ENCODE measurements at places on chromosomes 11 and 22.

DNA sequence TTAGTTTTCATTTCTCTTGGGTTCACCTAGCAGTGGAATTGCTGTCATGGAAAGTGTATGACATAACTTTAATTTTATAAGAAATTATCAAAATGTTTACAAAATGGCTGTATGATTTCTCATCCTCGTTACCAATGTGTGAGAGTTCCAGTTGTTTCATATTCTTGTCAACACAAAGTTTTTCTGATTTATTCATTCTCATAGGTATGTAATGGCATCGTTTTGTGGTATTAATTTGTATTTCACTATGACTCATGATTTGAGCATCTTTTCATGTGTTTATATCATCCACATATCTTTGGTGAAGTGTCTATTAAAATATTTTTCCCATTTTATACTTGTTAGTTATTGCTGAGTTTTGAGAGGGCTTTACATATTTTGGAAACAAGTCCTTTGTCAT, 5.5 kb downstream of the FAM111B start:
- no peak for DNase-seq

- DNase-seq = no peak
These were observed 264.4 kb downstream of the CTTN start for GRCh38 chr11:70662691-70663098.

DNA sequence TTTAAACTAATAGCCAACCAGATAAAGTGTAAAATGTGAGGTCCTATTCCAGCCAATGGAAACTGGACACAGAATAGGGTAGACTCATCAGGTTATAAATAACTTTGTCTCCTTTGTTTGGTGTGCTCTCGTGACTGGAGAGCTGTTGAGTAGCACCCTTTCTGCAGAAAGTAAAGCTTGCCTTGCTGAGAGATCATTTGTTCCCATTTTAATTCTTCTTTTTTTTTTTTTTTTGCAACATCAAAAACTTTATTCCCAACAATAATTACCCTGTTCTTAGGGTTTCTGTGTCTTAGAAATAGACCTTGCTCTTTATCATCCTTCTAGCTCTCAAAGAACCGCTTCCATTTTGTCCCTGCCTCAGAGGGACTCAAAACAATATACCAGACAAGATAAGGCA, 220.4 kb downstream of the FAM76B start:
- DNase-seq = no peak

DNA sequence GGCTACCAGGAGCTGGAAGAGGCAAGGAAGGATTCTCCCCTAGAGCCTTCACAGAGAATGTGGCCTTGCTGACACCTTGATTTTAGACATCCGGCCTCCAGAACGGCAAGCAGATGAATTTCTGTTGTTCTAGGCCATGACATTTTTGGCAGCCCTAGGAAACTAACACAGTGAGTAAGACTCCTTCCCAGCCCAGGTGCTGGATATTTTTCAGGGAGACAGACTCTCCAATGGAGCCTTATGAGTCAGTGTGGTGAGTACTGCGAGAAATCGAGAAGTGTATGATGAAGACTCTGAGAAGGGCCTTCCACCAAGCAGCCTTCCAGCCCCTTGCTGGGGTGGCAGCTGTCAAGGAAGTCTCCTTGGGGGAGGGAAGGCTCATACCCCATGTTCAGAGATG, 114.4 kb downstream of the OSBP2 start:
- DNase-seq = no peak

- DNase-seq = no peak
These were observed 19.1 kb upstream of the ROBO3 start for GRCh38 chr11:124846070-124846673.

- peak; percentile 72 for DNase-seq
These were observed 121.2 kb downstream of the PDE3B start for GRCh38 chr11:14764579-14765527.

GRCh38 chr11:17012712-17013547, 1.3 kb downstream of the PLEKHA7 start:
- no peak for DNase-seq

DNA sequence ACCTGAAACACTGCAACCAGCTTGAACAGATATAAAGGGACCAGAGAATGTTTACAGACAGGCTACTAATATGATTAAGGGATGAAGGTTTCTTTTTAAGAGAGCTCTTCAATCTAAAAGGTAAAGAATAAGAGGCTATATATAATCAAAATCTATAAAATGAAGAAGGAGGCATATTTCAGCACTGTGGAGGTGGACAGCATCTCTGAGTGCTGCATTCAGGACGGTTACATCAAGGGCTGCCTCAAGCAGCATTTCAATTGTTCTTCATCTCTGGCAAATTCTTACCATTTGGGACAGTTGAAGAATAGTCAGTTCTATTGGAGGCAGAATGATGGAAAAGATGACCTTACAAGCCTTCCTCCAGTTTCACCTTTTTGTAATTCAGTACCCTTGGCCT, 139.6 kb upstream of the LMO1 start:
- no peak for DNase-seq

GRCh38 chr11:130070846-130071200, 1.1 kb downstream of the APLP2 start:
- no peak for DNase-seq

DNA sequence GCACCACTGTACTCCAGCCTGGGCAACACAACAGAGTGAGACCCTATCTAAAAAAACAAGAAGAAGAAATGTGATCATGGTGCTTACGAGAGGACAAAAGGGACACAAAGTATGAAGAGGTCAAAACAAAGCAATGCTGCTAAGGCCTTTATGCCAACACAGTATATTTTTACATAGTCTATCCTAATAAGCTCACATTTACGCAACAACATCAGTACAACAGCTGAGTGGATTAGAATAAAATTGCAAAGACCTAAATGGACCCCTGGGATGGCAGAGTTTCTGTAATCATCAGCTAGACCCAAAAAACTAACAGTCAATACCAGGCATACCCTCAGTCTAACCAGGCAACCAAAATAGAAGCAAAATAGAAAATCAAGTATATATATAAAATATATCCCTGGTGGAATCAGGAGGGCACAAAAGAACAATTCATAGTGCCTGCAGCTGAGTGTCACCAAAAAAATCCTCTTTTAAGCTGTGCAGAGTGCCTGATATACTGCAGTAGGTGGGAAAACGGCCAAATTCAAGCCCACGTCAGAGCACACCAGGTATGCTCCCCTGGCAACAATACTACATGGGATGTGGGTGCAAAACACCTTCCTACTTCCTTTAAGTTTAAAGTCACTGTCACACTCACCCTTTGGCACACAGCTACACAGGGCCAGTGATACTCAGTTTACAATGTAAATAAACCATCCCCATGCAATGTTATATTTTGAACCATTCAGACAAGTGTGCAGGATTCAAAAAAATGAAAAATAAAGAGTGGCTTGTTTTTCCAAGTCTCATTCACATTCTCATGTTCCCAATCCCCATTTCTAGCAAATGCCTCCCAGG, 57.8 kb downstream of the RBFOX2 start:
- no peak for DNase-seq

DNA sequence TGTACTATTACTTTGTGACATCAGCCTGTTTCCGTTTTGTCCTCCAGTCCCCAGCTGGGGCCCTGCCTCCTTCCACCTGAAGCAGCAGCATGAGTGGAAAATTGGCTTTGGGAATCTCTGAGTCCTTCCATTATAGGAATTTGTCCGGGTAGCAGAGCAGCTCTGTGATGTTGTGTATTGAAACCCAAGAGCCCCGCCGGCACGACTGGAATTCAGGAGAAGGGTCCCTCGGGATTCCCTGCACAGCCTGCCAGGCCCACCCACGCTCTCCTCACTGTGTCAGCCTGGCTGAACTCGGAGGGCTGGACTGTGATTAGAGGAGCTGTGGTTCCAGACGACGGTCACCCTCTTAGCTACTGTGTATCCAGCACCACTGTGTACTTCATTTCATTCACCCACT, 18.8 kb upstream of the TSPAN18 start:
- DNase-seq = no peak

DNA sequence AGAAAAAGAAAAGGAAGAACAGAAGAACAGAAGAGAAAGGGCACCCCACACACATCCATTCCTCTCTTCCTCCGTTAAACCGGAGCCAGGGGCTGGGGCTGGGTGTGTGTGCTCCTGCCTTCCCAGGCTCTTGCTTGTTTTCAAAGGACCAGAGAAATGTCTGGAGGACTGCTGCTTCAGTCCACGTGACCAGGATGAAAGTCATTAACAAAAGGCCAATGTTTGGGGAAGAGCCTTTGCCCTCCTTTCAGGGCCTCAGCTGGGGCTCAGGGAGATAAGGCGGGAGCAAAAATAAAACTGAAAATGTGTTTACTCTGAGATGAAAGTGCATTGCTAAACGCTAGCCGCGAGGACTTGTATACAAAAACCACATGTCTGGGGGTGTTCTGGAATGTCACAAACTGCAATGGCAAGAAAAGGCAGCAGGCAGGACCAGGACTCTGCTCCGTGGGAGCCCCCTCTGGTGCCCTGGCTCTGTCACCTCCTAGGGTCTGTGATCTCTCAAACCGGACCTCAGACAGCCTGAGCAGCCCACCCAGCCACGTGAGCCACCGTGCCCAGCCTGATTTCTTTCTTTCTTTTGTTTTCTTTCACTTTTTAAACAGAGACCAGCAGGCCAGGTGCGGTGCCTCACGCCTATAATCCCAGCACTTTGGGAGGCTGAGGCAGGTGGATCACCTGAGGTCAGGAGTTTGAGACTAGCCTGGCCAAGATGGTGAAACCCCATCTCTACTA, 31.6 kb upstream of the MYH9 start:
- DNase-seq = peak; percentile 40

- DNase-seq = no peak
These were observed 12.3 kb downstream of the CAT start for GRCh38 chr11:34451053-34451452.

- DNase-seq = no peak
These were observed 764 bp downstream of the TKFC start for GRCh38 chr11:61333550-61334433.

DNA sequence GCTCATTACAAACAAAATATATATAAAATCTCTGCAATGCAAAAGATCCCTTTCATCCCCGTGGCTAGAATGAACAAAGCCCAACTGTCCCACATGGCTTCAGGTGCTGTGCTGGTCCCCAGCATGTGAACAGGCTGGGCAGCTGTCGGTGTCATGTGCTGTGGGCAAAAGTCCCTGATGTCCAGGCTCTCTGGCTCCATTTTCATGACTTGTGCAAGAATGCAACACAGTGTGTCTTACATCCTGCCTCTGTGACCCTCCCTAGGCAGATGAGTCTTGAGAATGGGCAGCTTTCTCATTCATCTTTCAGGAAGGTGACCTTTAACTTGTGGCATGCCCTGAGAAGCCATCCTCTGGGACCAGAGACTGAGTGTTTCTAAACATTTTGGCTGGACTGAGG, 14.5 kb downstream of the GUCD1 start:
- DNase-seq = no peak

DNA sequence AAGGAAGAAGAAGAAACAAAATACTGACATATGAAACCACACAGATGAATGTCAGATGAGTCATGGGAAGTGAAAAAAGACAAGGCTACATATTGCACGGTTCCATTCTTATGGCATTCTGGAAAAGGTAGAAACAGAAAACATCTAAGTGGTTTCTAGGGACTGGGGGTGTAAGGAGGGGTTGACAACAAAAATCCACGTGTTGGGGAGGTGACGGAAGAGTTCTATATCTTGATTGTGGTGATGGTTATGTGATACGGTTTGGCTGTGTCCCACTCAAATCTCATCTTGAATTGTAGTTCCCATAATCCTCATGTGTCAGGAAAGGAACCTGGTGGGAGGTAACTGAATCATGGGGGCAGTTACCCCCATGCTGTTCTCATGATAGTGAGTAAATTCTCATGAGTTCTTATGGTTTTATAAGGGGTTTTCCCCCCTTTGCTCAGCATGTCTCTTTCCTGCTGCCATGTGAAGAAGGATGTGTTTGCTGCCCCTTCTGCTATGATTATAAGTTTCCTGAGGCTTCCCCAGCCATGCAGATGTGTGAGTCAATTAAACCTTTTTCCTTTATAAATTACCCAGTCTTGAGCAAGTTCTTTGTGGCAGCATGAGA, 6.4 kb upstream of the ARFGAP3 start:
- no peak for DNase-seq

- DNase-seq = no peak
These were observed 37.6 kb upstream of the BIRC3 start for GRCh38 chr11:102279641-102280170.

DNA sequence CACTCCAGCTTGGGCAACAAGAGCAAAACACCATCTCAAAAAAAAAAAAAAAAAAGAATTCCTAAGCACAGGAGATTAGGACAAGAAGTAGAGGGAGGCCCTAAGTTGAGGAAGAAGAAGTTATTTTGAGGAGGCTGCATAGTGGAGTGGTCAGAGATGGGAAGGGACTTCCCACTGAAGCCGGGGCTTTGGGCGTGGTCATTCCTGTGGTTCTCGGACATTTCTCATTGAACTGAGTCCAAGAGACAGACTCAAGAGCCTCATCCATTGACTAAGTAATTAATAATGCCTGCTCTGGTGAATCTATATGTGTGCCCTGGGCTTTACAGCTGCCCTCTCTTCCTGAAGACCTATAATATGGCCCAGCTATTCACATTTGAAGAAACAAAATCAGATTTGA, 53.2 kb upstream of the FTH1 start:
- DNase-seq = no peak

GRCh38 chr11:122091835-122092234, 24.2 kb downstream of the BLID start:
- no peak for DNase-seq

- DNase-seq = no peak
These were observed 14.6 kb upstream of the ARHGEF17 start for GRCh38 chr11:73293356-73293936.

DNA sequence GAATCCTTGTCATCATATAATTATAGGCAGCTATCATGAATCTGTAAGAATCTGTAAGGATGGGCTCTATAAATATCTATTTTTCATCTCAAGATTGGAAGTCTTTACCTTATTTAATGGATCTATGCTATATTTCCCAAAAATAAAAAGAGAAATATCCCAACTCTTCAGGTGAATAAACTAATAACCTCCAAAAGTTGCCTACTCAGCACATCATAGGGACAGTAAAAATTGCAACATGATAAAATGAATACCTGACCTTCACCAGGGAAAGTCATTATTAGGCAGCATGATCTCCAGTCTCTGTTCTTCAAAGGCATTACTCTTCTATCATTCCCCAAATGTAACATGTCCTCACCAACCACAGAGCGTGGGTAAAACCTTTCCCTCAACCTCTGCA, 277.3 kb downstream of the RAB38 start:
- DNase-seq = no peak

DNA sequence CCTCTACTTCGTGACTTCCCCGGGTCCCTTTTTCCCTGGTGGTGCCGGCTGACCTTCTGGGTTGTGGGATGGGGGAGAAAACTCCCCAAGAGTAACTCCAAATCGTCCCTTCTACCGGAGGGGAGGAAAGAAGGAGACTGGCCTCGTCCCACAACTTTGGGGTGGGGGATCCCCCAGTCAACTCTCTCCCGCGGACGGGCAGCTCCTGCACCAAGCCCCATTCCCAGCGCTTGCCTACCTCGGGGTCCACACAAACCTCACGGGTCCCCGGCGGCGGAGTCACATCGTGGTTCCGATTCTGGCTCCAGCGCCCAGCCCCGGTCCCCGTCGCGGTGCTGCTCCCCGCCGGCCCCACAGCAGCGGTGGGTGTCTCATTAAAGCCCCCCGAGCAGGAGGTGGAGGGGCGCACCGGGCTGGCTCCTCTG, 317 bp downstream of the BDNF start:
- DNase-seq = no peak
